ENCODE measurements at places on chromosomes 1 and 21. TPM values are rescaled to one million over a fixed set of nuclear protein-coding genes. Genes with fewer than 3 reads are reported as not detected.

ZMYND12 gene
- 3.0 TPM for total RNA-seq

OR2W3 gene
- total RNA-seq = 0.81 TPM

OLFML2B gene
- total RNA-seq = 2.7 TPM

DNA sequence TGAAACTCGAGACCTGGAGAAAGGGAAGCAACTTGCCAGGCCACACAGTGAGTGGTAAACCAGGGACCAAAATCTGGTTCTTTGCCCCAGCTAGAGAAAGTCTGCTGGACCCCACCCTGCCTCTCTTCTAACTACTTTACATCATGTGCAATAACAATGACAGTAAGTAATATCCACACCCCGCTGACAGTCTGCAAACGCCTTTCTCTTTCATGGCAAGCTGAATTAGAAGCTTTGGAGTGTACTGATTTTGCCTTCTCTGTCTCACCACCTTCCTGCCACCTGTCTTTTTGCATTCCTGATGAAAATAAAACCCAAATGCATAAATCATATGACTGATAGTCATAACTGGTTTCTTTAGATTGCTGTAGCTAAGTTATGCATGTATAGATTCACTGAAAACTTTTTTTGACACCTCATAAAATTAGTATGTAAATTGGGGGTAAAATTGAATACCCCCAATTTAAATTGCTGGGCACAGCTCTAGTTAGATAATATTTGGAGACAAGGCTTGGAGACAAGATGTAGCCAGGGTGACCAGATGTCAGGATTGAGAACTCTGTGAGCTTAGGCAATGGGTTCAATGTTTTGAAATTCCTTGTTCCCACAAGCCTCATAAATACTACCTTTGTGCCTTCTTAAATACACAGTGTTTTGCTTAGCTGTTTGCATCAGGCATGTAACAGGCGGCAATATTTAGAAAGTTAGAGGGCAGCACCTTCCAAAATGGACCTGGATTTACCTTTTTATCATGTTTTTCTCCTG lies 73.5 kb downstream of the ST6GALNAC5 start:
- DNase-seq = no peak

- DNase-seq = no peak
Measured at GRCh38 chr1:186212568-186213224, 162.4 kb downstream of the TPR start.

Measured in suprapubic skin (tissue), 4 donors.